Thymus (tissue), 14 donors: ENCODE measurements at places on chromosomes 16 and 17.
A peak's percentile ranks its signal among the peaks of the same experiment; 100 is the strongest.

- DNase-seq = no peak
Observed at GRCh38 chr16:27641260-27641659, 91.3 kb downstream of the KATNIP start.

GRCh38 chr16:89019511-89019910 lies 42.5 kb upstream of the CBFA2T3 start:
- no peak for DNase-seq

DNA sequence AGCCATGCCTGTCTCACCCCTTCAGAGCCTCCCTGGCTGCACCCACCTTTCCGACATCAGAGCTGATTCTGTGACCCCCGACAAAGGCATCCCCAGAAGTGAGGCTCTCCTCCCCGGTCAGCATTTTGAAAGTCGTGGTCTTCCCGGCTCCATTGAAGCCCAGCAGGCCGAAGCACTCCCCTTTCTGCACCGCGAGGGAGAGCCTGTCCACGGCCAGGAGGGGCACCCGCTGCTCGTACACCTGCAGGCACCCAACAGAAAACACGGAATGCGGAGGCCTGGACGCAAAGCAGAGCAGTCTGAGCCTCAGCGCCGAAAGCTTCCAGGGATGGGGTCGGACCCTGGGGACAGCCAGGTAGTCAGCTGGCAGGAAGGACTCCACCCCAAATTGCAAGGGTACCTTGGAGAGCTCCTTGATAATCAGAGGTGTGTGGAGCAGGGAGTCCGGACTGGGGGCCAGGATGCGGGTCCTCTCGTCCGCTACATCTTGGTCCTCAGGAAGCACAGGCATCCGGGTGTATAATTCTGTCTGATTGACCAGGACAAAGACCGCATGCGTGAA lies 13.1 kb upstream of the RNPS1 start:
- no peak for DNase-seq

DNA sequence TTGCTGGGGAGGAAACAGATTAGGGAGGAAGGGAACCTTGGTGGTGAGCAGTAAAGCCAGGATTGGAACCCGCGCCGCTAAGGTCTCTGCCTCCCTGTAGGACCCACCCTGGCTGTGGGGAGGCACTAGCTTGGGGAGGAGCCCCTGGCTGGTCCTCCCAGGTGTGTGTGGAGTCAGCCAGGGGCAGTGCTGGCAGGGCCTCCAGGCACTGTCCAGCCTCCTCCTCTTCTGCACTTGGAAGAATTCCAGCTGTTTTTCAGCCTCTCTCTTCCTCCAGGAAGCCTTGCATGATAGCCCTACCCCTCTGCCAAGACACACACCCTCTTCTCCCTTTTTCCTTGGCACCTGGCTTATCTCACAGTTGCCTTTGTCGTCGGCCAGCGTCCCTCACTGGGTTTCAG lies 34.8 kb downstream of the TMEM235 start:
- no peak for DNase-seq

GRCh38 chr17:8673612-8674011 lies 43.1 kb upstream of the MYH10 start:
- DNase-seq = no peak

DNA sequence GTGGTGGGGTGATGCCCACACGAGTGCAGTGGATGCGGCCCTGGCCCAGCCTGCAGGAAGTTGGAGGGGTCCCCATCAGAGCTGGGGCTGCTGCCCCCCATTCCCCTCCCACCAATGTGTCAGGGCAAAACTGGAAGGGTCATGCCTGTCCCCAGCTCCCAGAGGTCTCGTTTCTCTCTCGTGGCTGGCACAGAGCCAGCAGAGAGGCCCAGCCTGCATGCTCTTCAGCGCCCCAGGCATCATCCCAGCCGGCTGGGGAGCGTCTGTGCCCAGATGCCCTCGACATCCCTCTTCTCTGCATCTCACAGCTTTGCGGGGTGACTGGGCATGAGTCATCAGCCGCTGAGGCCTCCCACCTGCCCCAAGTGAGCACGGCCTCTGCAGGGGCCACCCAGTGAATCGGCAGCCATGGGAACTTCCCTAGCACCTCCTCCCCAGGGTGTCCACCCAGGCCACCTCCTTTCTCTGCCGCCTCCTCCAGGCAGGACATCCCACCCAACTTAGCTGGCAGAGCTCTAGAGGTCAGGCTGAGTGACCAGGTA lies 9.8 kb upstream of the CSNK1D start:
- DNase-seq = no peak

DNA sequence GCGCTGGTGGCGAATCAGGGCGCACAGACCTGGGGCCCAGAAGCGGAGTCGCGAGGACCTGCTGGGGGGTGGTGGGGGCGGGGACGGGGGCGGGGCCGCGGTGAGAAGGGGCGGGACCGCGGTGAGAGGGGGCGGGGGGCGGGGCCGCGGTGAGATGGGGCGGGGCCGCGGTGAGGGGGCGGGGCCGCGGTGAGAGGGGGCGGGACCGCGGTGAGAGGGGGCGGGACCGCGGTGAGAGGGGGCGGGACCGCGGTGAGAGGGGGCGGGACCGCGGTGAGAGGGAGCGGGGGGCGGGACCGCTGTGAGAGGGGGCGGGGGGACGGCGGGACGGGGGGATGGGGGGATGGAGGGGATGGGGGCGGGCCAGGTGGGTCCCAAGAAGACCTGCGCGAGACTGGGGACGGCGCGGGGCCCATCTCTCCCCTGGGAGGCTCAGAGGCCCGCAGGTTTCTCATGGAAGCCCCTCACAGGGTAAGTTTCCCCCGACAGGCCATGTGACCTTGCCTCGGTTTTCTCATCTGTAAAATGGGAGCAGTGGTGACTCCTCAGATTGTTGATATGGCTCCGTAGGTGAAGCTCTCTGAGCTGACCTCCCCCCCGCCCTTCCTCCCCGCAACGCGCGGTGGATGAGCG lies 28.6 kb upstream of the DBNDD1 start:
- DNase-seq = no peak

- no peak for DNase-seq
Observed at GRCh38 chr16:48433850-48434530, 48.8 kb upstream of the SIAH1 start.

GRCh38 chr17:63477480-63478440 lies 899 bp downstream of the ACE start:
- DNase-seq = no peak

- DNase-seq = no peak
Observed at GRCh38 chr17:77312061-77312701, 171.4 kb downstream of the SEC14L1 start.

- no peak for DNase-seq
Observed at GRCh38 chr17:28741358-28742349, 2.2 kb upstream of the TRAF4 start.

GRCh38 chr16:90044111-90044551 lies 24.9 kb upstream of the DBNDD1 start:
- DNase-seq = no peak

GRCh38 chr17:43556292-43556691 lies 10.2 kb upstream of the ETV4 start:
- no peak for DNase-seq

DNA sequence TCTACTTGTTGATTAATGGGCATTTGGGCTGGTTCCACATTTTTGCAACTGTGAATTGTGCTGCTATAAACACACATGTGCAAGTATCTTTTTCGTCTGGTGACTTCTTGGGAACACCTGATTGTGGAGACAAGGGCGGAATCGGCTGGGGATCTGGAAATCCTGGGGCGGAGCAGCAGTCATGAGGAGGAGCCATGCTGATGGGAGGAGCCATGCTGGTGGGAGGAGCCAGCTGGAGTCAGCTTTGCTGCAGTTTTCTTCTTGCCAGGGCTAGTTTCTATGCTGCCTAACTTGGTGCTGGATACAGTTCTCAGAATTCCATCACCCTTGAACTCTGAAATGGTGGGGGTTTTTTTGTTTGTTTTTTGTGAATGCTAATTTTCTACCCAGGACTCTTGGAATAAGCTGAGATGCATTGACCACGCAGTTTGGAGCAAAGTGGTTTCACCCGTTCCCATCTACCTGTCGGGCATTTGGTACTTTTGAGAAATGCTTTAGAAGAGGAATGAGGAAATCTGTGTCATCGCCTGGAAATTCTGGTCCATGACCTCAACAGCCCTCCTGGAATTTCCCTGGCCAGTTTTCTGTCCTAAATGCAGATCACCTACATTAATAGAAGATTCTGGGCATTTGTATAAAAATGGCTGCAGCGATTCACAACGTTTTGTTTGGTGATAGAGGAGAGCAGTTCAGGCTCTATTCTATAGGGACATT lies 217.4 kb upstream of the ZFHX3 start:
- DNase-seq = no peak

DNA sequence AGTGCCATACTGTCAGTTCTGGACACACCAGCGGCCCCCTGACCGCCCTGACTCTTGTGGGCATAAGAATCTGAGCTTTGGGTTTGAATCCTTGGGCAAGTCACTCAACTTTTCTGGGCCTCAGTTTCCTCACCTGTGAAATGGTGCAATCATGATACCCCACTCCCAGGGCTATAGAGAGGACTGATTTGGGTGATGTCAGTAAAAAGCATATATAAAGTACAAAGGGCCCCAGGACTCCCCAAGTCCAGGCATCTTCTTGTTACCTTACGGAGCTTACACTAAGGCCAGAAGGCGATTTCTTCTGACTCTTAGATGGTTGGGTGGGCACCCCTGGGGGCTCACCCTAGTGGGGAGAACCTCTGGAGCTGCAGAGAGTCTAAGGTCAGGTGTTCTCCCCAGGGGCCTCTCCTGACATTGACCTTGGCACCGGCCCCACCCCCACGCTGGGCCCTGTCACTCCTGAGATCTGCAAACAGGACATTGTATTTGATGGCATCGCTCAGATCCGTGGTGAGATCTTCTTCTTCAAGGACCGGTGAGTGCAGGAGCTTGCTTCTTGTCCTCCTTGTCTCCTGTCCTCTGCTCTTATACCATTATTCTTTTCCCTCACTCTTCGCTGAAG lies 13.9 kb downstream of the MMP2 start:
- no peak for DNase-seq

DNA sequence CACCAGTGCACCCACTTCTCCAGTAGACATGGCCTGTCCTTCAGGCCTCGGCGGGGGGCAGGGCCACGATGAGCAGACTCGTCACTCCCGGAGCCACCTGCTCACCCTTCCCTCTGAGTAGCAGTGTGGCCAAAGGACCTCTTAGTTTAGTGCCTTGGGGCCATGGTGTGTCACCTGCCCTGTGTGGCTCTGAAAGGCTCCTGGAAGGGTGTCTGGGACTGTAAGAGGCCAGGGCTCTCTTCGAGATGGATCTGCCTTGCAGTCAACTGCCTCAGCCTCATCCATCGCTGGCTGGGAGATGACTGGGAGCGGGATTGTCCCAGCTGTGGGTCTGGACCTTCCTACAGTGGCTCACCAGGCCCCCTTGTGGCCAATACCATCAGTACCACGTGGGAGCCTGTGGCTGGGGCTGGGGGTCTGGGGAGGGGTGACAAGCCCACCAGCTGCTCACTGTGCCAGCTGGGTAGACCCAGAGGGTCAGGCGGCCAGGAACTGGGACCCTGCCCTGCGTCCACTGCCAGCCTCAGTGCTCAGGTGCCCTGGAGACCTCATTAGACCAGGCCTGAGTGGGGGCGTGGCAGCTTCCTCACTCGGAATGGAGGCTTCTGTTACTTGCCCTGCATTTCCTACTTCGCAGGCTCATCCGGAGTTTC lies 133.4 kb downstream of the OR1D5 start:
- peak; percentile 41 for DNase-seq

DNA sequence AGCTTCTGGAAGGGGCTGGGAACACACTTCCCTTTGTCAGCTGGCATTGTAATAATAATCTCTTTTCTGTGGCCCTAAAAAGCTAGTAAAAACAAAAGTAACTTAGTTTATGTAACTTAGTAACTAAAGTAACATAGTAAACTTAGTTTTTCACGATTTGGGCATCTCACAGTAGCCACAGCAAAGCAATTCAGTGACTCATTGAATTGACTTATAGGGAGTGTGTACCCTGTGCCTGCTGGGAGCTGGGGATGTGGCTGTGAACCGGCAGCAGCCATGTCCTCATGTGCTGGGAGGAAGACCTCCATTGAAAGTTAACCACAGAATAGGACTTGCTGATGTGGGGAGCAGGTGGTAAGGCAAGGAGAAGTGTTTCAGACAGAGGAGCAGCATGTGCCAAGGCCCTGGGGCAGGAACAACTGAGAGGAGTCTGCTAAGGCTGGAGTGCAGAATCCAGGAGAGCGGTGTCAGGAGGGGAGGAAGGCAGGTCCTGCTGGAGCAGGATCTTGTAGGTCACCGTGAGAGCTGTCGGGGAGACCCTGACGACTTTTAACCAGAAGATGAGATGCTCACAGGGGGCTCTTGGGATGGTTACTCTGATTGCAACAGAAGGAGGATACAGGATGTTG lies 112.8 kb downstream of the PLCG2 start:
- DNase-seq = no peak

DNA sequence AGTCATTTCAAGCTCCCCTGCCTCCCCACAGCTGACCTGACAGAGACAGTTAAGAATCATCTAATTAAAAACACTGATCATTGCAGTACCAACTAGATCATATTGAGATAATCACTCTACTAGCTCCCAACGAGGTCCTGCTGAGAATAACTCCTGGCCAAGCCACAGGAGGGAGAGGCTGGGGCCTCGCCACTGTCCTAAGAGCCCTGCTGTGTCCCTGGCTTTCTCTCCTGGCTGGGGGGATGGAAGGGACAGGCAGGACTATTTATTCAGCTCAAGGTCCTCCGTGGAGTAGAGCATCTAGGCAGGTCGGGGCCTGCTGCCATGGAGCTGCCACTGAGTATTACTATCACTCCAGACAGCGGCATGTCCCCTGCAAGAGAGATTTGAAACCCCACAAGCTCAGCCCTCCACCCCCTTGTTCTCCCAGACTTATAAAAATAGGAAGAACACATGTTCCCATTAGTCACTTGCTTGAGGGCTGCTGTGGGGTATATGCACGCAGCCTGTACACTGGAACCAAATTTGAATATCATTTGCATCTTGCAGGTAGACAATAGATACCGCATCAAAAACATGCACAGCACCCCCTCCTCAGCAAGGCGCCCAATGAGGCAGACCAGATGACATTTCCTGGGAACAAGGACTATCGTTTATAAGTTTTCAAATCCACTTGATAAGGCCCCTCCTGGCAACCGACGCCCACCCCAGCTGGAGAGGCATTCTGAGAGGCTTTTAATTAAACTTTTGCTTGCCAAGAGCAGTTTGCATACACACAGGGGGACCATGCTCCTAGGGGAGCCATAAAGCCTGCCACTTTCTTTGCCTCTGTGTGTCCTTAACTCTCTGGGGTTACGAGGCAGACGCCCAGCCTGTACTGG lies 385.2 kb upstream of the ZFHX3 start:
- no peak for DNase-seq

DNA sequence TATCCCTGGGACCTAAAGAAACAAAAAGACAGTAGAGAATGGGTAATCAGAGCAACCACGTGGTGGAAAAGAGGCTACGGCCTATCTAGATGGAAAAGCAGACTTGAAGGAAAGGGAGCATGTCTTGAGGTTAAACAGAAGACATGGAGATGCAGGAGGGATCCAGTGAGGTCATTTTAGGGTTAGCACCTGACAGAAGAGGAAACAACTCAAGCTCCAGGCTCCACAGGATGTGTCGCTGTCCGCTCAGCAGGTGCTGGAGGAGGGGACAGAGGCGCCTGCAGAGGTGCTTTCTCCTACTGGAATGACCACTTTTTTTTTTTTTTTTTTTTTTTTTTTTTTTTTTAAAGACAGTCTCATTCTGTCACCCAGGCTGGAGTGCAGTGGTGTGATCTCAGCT lies 47.5 kb upstream of the CLEC3A start:
- DNase-seq = peak; percentile 8

- no peak for DNase-seq
Observed at GRCh38 chr17:55845385-55845784, 94.5 kb downstream of the PCTP start.
